ENCODE measurements at places on chromosomes 3 and 15. TPM values are rescaled to one million over a fixed set of nuclear protein-coding genes. Genes with fewer than 3 reads are reported as not detected.

The PYGO1 gene
- total RNA-seq: not detected

- ATAC-seq: peak; percentile 49
These were observed 8.5 kb downstream of the RAB11A start for GRCh38 chr15:65877749-65878148.

The CLDN16 gene
- total RNA-seq: not detected

DNA sequence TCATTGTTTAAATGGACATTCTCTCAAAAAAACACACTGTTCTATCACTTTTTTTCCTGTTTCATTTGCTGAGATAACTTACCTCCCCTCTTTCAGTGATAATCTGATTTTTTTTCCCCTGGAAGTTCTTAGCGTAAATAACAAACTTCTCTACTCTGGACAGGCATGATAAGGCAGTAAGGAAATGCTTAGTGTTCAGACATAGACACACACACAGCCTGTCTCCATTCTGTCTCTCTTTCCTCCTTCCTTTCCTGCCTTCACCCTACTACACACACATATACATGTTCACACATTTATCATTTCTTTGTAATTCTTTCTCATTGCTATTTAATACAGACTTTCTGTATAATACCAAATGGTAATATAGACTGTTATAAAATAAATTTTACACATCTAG, 470.8 kb upstream of the ROBO1 start:
- no peak for ATAC-seq

DNA sequence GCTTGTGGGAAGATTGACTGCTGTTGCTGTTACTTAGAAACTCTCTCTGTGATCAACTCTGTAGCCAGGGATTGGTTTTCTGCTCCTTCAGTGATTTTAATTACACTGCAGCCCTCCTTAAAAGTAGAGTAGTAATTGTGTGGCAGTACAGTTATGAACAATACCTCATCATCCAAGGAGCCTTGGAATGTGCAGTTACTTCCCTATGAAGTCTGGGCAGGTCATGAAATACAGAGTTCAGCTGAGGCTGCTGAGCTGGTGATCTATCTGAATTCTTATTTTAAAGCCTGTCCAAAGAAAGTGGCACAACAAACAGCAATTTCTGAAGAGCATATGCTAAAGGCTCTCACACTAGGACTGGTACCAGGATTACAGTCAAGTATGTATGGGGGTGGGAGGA, 37.4 kb upstream of the MRPL3 start:
- ATAC-seq: no peak

DNA sequence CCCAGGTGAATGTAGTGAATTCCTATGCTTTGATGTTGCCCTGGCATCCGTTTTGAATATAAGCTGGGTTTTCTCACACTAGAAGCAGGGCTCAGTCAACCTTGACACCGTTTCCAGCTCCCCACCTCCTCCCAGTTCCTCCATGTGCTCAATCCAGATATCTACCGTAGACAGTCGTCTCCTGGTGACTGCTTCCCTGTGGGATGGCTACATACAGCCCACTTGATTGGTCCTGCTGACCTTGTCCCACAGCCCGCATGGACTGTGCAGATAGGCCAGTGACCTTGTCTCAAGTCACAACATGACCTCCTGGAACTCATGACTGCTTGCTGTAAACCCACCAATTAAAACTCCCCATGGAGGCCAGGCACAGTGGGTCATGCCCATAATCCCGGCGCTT, 8.1 kb downstream of the SEMA7A start:
- no peak for ATAC-seq

The PFKFB4 gene
- total RNA-seq: 52.5 TPM

DNA sequence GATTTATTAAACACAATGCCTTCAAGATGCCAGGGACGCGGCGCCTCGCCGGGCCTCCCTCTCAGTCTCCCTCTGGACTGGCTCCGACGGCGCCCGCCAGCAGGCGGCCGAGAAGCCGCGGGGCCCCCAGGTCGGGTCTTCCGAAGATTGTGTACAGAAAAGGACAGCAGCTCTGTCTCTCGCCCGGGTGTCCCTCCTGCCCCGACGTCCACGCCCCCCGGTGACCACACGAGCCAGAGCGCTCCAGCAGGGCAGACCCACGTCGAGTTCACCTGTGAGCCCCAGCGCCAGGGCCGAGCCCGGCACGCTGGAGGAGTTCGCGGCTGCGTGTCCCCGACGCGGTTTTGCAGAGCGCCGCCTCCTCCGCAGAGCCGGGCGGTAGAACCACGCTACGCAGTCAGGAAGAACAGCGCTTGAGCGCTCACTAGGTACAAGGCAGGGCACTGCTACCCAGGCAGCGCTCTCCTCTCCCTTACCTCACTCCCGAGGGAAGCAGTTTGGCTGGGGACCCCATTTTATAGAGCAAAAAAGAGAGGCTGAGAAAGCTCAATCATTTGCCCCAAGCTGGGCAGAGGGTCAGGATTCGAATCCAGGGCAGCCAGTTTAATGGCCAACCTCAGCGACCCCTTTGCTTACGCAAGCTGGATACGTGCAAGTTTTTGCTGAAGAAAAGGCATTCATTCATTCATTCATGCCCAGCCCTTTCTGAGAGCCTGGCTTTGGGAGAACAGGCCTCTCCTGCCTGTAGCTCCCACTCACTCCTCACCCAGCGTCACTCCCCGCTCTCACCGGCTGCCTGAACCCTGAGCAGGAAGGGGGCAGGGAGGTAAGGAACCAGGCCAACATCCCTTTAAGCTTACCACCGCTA, 3.0 kb upstream of the TLE3 start:
- ATAC-seq: peak; percentile 26

The GPR171 gene
- 131 TPM for total RNA-seq

The WDR49 gene
- 0.42 TPM for total RNA-seq

DNA sequence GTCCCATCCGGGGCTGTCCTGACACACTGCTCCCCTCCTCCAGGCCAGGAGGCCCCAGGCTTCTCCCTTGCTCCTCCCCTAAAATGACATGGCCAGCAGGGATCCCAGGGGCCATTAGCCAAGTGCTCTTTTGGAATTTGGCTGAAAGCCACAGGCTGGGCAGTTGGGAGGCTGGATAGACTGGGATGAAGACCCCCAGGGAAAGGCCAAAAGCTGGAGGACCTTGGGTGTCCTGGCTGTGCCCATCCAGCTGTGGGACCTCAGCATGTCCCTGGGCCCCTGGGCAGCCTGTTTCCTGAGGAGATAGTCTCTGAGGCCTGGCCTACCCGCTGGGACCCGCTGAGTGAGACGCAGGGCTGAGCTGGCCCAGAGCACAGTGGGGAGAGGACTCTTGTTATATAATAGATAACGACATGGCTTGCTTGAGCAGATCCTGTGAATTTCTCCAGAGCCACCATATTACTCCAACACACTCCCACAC, 5.7 kb upstream of the PDE8A start:
- no peak for ATAC-seq

GRCh38 chr3:104933972-104934371, 432.7 kb upstream of the ALCAM start:
- ATAC-seq: no peak
